Foreskin keratinocyte (primary cell): ENCODE measurements at places on chromosomes 6 and 20. TPM values are rescaled to one million over a fixed set of nuclear protein-coding genes. Genes with fewer than 3 reads are reported as not detected.
A peak's percentile ranks its signal among the peaks of the same experiment; 100 is the strongest.

- DNase-seq: no peak
These were observed 334.7 kb downstream of the BCKDHB start for GRCh38 chr6:80441131-80441530.

GRCh38 chr6:35034411-35035191 is 106.5 kb downstream of the TCP11 start:
- DNase-seq: no peak

DNA sequence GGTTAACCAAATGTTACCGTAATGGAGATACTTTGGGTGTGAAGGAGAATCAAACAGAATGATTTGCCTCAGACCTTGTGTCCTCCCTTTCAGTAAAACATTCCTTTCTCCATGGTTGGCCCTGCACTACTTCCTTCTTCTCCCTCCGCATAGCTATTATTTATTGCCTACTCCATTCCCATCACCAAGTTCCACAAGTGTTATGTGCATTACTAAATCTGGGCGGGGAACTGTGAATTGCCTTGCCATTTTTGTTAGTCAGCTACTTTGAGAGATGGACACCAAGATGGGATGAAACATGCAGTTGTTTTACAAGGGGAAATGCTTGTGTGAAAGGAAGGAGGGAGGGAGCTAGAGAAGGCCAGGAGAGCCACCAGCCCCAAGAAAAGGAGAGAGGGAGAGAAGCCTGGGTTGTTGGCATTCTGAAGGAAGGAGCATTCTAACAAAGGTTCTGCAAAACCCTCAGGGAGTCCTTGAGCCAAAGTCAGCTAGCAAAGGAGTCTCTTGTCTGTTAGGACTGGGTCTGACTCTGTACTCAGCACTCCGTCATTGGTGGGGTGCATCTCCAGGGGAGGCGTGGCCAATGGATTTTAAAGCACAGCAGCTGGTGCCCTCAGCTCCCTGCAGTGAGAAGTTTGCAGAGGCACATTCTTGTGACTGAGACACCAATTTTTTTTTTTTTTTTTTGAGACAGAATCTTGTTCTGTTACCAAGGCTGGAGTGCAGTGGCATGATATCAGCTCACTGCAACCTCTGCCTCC is 83.6 kb upstream of the CHD6 start:
- peak; percentile 54 for DNase-seq

- no peak for DNase-seq
These were observed 762 bp downstream of the LSM2 start for GRCh38 chr6:31805939-31806469.

GRCh38 chr6:37168811-37169495 is 999 bp upstream of the PIM1 start:
- DNase-seq: no peak

DNA sequence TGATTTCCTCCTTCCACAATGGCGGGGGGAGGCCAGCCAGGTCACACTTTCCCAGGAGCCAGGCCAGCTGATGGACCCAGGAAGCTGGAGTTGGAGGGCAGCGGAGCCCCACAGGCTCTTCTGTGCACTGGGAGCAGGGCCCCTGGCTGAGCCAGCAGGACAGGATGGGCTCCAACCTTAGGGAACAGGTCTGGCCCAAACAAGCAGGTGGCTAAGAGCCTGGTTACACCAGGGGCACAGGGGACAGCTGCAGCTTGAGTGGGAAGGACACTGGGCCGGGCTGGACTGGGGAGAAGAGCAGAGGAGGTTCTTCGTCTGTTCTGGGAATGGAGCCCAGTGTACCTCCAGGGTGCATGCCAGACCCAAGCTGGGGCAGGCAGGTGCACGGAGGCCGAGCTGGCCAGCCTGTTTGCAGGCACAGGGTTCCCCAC is 102.3 kb downstream of the DLL1 start:
- DNase-seq: no peak

The PROKR2 gene
- not detected in 2 replicates for total RNA-seq

The TMEM63B gene
- 57.0 and 57.8 TPM in 2 replicates for total RNA-seq

DNA sequence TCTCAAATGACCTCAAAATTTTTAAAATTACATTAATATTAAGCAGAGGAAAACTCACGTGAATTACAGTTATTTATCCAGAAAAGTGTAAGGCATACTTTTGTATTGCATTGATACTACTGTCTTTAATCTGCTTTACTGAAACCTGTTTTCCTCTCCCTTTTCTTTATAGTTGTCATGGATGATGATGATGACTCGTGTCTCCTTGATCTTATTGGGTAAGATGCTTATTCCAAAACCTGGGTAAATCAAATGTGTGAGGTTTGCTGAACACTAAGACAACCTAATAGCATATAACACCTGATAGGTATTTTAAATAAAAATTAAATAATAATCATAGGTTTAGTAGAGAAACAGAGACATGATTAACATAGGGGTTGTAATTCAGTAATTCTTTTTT is 40.0 kb downstream of the BICRAL start:
- no peak for DNase-seq

DNA sequence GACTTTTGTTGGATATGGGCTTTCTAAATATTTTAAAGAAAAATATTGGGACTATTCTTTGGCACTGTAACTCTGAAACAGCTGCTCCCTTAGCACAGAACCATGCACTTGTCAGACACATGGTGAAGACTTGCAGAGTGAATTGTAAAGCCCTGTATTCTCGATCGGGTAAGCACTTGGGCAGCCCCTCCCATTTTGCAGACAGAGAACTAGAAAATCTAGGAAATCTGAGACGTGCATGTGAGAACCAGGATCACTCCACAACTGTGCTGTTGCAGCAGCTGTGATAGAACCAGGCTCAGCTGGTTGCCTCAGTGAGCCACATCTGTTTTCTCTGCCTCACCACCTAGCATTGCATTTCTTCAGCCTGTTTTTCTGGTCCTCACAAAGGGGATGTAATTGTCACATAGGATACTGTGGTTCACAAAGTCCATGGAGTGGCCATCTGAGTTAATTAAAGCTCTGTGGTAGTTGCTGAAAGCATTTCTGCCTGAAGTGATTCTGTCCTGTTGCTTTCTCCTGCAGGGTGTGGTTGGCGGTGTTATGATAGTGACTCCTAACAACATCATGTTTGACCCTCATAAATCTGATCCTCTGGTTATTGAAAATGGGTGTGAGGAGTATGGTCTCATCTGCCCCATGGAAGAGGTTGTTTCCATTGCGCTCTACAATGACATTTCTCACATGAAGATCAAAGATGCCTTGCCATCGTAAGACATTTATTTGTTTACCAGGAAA is 71.8 kb upstream of the HINT3 start:
- no peak for DNase-seq

GRCh38 chr6:25882051-25882496 is 8.0 kb upstream of the SLC17A3 start:
- DNase-seq: no peak

DNA sequence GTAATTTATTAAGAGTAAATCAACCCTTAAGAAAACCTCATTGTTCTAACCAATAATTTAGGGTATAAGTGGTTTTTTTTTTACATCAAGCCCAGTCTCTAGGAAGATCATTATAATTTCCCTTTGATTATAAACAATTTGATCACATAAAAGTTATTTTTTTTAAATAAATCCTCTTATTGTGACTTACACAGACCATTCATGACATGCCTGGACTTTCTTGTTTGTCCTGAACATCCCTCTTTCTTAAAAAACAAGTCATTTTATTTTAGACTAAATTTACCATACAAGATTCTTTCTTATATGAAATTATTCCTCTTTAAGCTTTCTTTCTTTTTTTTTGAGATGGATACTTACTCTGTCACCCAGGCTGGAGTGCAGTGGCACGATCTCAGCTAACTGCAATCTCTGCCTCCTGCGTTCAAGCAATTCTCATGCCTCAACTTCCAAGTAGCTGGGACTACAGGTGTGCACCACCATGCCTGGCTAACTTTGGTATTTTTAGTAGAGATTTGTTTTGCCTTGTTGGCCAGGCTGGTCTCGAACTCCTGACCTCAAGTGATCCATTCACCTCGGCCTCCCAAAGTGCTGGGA is 53.6 kb upstream of the AGPAT4 start:
- no peak for DNase-seq

DNA sequence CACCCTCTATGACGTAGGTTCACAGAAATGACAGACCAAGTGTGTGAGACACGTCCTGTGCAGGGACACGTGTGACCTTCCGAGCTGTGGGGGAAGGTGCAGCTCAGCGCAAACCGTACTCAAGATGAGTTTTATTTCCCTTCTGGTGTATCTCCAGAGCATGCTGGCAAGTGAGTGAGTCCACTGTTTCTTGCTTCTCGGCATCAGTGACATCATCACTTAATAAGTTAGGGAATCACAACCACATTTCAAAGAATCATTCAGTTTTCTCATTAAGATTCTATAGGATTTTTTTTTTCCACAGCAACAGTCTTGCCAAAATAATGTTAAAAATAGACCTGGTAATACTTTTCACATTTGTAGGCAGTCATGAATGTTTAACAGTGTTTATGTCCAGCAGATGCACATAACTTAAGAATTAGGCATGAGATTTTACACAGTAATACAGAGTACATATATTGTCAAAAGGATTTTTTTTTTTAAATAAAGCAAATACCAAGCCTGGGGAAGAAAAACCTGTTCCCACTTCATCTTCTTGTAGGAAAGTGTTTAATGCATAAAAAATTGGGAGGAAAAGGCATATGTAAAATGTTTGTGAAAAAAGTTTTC is 417.8 kb downstream of the CDC5L start:
- DNase-seq: no peak

The SLC4A11 gene
- total RNA-seq: 11.3 TPM in 2 replicates

DNA sequence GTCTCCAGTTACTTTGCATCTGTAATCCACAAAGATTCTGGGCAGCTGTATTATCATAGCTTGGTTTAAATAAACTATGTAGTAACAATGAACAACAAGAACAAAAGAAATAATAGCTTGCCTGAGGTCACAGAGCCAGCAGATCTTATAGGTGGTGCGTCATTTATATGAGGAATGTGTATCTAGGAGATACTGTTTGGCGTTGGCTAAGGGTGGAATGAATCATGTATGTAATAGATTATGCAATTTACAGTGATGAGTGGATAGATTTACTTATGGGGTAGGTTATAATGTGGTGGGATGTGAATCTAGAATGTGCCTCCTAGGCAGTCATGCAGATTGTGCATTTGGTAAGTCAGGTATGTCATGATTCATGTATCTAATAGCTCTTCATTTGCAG is 42.8 kb downstream of the HNF4A start:
- peak; percentile 96 for DNase-seq

DNA sequence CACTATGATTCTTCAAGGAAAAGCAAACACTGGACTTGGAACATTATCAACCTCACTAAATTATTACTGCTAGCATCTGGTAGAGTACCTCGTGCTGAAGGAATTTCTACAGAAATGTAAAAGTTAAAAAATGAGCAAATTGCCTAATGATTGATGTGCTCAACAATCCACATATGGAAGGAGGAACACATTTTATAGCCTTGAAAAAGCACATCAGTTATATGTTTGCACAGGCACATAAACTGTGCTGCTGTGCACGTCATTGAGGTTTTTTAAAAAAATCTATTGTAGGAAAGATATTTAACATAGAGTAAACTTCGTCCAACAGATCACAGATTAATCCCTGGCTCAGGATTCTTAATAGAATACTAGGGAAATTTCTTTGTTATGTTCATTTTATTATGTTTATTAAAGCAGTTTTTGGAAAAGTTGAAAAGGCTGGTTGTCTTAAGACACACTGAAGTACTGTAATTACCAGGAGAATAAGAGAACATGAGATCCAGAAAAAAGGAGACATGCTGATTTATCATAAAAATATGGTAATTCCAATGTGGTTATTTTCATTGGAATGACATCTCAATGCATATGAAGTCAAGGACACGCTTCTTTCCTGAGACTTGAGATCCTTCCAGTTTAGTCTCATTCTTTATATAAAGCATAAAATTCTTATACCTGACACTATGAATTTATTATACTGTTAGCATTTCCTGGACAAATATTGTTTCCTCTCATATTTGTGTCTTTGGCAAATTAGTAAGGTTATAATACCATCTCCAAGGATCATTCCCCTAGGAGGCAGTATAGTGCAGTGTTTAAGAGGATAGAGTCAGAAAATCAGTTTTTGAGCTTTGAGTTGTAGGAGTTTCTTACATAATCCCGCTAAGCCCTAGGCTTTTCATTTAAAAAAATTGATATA is 511.1 kb downstream of the TENT5A start:
- DNase-seq: no peak

GRCh38 chr6:147142684-147143245 is 61.5 kb upstream of the STXBP5 start:
- DNase-seq: no peak

The ZBTB12 gene
- 2.0 and 2.6 TPM in 2 replicates for total RNA-seq

DNA sequence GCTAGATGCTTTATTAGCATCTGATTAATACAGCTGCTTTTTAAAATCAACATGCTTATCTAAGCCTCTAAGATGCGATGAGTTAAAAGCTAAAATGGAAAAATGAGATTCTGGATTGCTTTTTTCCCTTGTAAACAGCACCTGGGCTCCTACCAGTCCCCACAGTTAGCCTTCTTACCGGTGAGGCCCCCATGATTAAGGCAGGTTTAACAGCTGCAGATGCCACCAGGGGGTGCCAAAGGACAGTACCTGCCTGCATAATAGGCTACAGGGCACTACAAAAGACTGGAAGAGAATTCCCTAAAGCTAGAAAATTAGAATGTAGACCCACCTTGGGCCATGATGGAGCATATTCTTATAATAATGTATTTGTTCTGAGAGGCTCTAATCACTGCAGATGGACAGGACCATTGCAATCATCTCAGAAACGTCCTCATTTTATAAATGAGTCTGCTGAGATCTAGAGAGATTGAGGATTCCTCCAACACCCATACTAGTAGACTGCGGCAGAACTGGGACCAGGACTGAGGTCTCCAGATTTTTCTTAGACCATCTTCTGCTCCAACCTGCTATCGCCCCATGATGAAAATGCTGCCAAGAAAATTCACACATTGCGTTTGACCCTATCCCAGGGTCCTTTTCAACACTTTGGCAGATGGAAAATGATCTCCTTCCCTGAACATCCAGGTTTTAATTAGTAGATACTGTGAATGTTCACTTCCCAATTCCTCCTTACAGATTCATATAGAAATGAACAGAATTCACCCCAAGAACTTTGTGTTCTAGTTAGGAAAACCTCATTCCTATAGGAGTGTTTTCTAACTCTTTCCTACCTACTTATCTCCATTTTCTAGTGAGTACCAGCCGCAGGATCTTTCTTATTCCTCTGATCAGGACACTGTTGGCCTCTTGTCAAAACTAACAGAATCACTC is 148.8 kb downstream of the RPS12 start:
- DNase-seq: peak; percentile 40

GRCh38 chr6:13334953-13335352 is 6.6 kb upstream of the TBC1D7 start:
- no peak for DNase-seq
